ENCODE measurements at places on chromosomes 3 and 15.

GRCh38 chr3:36367912-36368573, 12.3 kb upstream of the STAC start:
- no peaks in the 10 kb centered on the region for H3K27me3 ChIP-seq
- no peak overlapping the region for H3K27ac ChIP-seq
- H3K4me3 ChIP-seq: no peak overlapping the region
- ATAC-seq: no peak
- no peaks in the 10 kb centered on the region for H3K36me3 ChIP-seq

GRCh38 chr15:95644100-95644875, 686.2 kb upstream of the NR2F2 start:
- H3K36me3 ChIP-seq: no peaks in the 10 kb centered on the region
- no peaks in the 10 kb centered on the region for H3K27me3 ChIP-seq
- no peak for ATAC-seq
- H3K4me1 ChIP-seq: no peaks in the 10 kb centered on the region
- H3K4me3 ChIP-seq: no peak overlapping the region
- H3K27ac ChIP-seq: no peak overlapping the region

GRCh38 chr3:101009386-101009785, 16.2 kb upstream of the ABI3BP start:
- H3K4me1 ChIP-seq: no peaks in the 10 kb centered on the region
- H3K4me3 ChIP-seq: no peak overlapping the region
- no peak overlapping the region for H3K27ac ChIP-seq
- no peak for ATAC-seq
- H3K27me3 ChIP-seq: peaks cover 34% of the 10 kb centered on the region

DNA sequence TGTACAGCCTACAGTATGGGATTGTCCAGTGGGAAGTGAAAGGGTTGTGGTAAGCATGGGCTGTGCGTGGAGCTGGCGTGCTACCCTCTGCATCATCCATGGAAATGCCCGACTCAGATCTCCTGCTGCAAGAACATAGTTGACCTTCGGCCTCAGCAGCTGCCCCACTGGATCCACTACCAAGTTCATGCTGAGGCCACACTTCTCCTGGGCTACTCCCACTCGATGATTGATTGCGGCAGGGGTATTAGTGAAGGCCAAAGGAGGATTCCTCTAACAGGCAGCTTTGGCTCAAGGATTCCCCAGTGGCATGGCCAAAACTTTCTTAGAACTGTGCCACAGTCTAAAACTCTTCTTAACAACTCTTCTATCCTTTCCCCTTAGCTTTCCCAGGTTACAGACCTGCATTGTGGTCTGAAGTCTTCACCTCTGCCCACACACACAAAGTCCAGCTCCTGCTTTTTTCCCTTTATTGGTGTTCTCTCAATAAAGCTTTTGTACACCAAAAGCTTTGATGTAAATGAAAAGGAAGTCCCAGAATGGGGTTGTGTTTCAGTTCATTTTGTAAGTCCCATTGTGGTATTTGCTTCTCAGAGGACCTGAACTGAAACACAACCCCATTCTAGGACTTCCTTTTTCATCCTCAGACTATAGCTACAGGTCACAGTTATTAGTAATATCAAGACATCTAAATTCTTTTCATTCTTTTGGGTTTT, 4.9 kb upstream of the TBC1D5 start:
- H3K27me3 ChIP-seq: no peaks in the 10 kb centered on the region
- no peak overlapping the region for H3K27ac ChIP-seq
- no peaks in the 10 kb centered on the region for H3K36me3 ChIP-seq
- no peak overlapping the region for H3K4me3 ChIP-seq
- no peak for ATAC-seq

DNA sequence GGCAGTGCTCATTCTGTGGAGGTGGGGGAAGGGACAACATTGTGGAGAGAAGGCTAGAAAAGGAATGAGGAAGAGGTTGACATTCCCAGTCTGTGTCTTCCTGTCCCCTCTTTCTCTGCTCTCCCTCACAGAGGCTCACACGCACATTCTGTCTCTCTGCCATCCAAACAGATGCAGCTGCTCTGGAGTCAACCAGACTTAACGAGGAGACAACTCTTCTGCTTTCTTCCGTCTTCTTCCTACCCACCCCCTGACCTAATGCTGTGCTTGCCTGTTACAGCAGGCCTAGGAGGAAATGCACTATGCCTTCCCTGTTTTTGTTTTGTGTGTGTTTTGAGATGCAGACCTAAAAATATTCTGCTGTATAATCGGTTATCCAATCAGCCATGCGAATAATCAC, 121.9 kb downstream of the CACNA1D start:
- no peak for ATAC-seq
- H3K27ac ChIP-seq: no peak overlapping the region
- H3K27me3 ChIP-seq: peaks cover 33% of the 10 kb centered on the region
- no peak overlapping the region for H3K4me3 ChIP-seq
- H3K4me1 ChIP-seq: no peaks in the 10 kb centered on the region

DNA sequence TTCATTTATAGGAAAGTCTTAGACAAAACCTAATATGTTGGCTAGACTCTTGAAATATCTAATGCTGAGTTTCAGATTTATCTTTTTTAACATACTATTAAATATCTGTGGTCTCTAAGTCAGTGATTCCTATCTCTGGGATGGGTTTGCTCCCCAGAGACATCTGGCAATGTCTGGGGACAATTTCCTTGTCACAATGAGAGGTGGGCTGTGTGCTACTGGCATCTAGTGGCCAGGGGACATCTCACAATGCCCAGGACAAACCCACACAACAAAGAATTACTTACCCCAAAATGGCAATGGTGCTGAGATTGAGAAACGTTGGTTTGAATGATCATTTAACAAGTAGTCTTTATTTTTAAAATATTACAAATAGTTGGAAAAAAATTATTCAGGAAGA, 602.1 kb downstream of the MAGI1 start:
- H3K4me1 ChIP-seq: no peaks in the 10 kb centered on the region
- H3K36me3 ChIP-seq: no peaks in the 10 kb centered on the region
- no peak overlapping the region for H3K27ac ChIP-seq

DNA sequence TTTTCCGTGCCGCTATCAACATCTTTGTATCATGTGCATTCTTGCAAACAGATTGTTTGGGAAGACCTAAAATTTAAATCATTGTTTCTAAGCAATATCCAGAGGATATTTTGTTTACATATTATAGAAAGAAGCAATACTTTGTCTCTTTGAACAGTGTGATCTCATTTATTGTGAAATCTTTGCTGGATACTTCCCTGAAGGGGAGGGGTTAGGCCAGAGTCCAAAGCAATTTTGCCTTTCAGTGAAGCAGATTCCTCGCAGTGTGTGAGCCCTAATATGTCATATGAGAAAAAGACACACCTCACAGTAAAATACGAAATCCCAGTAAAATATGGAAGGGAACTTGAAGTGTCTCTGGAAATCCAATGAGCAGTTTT, 158.7 kb upstream of the SLCO3A1 start:
- peaks cover 7% of the 10 kb centered on the region for H3K27me3 ChIP-seq
- H3K36me3 ChIP-seq: no peaks in the 10 kb centered on the region
- no peak overlapping the region for H3K27ac ChIP-seq
- H3K4me1 ChIP-seq: no peaks in the 10 kb centered on the region
- ATAC-seq: no peak
- H3K4me3 ChIP-seq: no peak overlapping the region

DNA sequence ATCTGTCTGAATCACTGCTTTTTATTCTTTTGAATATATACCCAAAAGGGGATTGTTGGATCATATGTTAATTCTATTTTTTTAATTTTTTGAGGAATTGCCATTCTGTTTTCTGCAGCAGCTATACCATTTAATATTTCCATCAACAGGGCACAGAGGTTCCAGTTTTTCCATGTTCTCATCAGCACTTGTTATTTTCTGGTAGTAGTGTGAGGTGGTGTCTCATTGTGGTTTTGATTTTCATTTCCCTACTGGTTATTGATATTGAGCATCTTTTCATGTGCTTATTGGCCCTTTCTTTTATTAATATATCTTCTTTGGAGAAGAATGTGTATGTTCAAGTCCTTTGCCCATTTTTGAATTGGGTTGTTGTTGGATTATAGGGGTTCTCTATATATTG, 68.1 kb downstream of the PDE8A start:
- no peak overlapping the region for H3K27ac ChIP-seq
- H3K4me3 ChIP-seq: no peak overlapping the region
- peaks cover 35% of the 10 kb centered on the region for H3K4me1 ChIP-seq
- no peaks in the 10 kb centered on the region for H3K36me3 ChIP-seq
- H3K27me3 ChIP-seq: no peaks in the 10 kb centered on the region

- H3K4me3 ChIP-seq: no peak overlapping the region
- H3K4me1 ChIP-seq: no peaks in the 10 kb centered on the region
- no peak overlapping the region for H3K27ac ChIP-seq
- no peak for ATAC-seq
- no peaks in the 10 kb centered on the region for H3K36me3 ChIP-seq
Measured at GRCh38 chr3:157354254-157354653, 82.4 kb upstream of the PTX3 start.

GRCh38 chr15:84871428-84871985, 13.0 kb upstream of the SLC28A1 start:
- no peak overlapping the region for H3K4me3 ChIP-seq
- H3K27me3 ChIP-seq: no peaks in the 10 kb centered on the region

DNA sequence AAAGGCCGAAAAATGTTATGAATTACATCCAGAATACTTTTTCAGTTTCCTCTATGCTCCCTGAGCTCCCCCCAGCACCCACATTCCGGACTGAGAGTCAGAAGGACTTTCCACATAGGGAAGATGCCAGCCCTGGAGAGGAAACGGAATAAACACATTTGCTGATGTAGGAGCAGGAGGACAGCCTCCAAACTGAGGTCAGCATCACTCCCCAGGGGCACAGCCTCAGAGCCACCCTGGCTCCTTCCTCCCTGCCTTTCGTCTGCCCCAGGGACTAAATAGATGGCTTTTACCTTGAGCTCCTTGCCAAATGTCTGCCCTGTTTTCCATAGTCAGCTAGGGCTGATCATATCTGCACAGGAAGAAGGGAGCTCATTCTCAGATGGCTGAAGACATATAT, 22.6 kb upstream of the SLCO2A1 start:
- no peak overlapping the region for H3K4me3 ChIP-seq
- H3K4me1 ChIP-seq: peaks cover 4% of the 10 kb centered on the region
- no peak for ATAC-seq
- no peaks in the 10 kb centered on the region for H3K36me3 ChIP-seq
